Left cardiac atrium (tissue), 4 donors: ENCODE measurements at places on chromosomes 11 and 22. TPM values are rescaled to one million over a fixed set of nuclear protein-coding genes. Genes with fewer than 3 reads are reported as not detected.

GRCh38 chr11:63504933-63505586 is 824 bp upstream of the LGALS12 start:
- DNase-seq, result no peak

DNA sequence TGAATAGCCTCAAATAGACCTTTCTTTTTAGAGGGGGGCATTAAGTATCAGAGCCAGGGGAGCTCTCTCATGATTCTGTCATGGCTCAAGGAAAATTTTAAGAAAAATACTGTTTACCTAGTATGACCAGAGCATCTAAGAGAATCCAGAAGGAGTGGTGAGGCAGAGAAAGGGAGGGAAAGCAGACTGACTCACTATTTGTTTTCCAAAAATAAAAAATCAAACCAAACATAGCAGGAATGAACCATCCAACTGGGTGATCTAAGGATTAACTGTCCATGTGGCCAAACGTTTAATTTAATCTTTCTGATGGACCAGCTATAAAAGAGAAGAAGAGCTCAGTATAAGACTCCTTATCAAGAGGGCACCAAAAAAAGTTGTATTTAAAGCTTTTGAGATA is 70.8 kb downstream of the GAB2 start:
- DNase-seq, result no peak

AP5B1 gene
- total RNA-seq, result 9.2 TPM

MMP27 gene
- total RNA-seq, result not detected

- no peak for DNase-seq
These were observed 9.0 kb upstream of the DRD2 start for GRCh38 chr11:113484223-113484622.

- no peak for DNase-seq
These were observed 66.9 kb downstream of the GAB2 start for GRCh38 chr11:78350646-78351165.

- no peak for DNase-seq
These were observed 35.8 kb downstream of the CSTPP1 start for GRCh38 chr11:46972343-46972742.

DNA sequence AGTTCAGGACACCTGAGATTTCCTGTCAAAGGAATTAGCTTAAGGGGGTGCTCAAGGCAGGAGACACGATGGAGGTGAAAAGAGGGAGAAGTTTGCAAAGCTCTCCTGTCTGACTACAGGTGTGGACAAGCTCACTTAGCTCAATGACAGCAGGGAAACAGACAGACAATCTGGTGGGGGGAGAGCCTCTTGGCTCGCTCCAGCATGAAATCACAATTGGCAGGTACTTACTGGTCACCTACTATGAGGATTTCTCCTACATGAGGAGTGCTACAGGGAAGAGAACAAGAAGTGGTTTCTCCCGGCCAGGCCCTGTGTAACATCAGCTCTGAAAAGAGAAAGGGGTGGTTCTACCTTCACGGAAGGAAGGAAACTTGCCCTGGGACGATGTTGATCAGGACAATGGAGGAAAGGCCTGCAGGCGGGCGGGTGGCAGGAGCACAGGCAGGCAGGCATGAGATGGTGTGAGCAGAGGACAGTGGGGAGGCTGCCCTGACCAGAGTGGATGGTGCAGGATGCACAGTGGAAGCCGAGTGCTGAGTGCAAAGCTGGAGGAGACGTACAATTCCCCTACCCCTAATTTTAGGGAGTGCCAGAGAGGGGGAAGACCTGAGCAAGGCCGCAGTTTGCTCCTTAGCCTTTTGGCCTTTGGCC is 57.9 kb upstream of the CRTAM start:
- no peak for DNase-seq

GRCh38 chr11:128412847-128413791 is 174.2 kb downstream of the ETS1 start:
- no peak for DNase-seq

DEUP1 gene
- total RNA-seq, result not detected

- no peak for DNase-seq
These were observed 2.7 kb upstream of the PLAAT3 start for GRCh38 chr11:63616953-63617352.

DNA sequence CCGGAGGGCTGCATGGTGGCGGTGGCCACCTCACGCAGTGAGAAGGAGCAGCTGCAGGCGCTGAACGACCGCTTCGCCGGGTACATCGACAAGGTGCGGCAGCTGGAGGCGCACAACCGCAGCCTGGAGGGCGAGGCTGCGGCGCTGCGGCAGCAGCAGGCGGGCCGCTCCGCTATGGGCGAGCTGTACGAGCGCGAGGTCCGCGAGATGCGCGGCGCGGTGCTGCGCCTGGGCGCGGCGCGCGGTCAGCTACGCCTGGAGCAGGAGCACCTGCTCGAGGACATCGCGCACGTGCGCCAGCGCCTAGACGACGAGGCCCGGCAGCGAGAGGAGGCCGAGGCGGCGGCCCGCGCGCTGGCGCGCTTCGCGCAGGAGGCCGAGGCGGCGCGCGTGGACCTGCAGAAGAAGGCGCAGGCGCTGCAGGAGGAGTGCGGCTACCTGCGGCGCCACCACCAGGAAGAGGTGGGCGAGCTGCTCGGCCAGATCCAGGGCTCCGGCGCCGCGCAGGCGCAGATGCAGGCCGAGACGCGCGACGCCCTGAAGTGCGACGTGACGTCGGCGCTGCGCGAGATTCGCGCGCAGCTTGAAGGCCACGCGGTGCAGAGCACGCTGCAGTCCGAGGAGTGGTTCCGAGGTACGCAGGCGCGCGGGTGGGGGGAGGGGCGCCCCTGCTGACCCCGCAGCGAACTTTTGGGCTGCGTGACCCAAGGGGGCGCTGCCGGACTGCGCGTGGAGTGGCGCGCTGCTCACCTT is 670 bp downstream of the NEFH start:
- no peak for DNase-seq

MIOX gene
- total RNA-seq, result not detected

DNA sequence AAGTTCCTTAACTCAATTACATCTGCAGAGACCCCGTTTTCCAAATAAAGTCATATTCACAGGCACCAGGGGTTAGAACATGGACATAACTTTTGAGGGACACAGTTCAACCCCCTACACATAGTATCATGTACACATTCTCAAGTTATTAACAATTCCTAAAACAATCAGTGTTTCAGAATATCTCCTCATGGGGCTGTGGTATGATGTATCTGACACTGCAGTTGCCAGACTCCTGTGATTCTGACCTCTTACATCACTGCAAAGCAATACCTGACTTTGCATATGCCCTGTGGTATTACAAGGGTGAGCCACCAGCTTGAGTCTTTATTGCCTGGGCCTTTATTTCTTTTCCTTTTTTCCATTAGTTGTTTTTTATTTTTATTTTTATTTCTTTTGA is 141.7 kb downstream of the COMMD9 start:
- DNase-seq, result no peak

GRCh38 chr22:37207981-37208380 is 4.3 kb downstream of the SSTR3 start:
- DNase-seq, result no peak

- peak; percentile 26 for DNase-seq
These were observed 67.1 kb upstream of the WNT7B start for GRCh38 chr22:46043816-46044620.

GRCh38 chr22:46963672-46964545 is 201.5 kb downstream of the TBC1D22A start:
- DNase-seq, result no peak

TM7SF2 gene
- 53.2 TPM for total RNA-seq

GRCh38 chr11:126167488-126167887 is 44.0 kb downstream of the RPUSD4 start:
- no peak for DNase-seq
